ENCODE measurements at places on chromosomes 2 and 18. TPM values are rescaled to one million over a fixed set of nuclear protein-coding genes. Genes with fewer than 3 reads are reported as not detected.
A peak's percentile ranks its signal among the peaks of the same experiment; 100 is the strongest.

Gene SRD5A2
- total RNA-seq, result not detected

DNA sequence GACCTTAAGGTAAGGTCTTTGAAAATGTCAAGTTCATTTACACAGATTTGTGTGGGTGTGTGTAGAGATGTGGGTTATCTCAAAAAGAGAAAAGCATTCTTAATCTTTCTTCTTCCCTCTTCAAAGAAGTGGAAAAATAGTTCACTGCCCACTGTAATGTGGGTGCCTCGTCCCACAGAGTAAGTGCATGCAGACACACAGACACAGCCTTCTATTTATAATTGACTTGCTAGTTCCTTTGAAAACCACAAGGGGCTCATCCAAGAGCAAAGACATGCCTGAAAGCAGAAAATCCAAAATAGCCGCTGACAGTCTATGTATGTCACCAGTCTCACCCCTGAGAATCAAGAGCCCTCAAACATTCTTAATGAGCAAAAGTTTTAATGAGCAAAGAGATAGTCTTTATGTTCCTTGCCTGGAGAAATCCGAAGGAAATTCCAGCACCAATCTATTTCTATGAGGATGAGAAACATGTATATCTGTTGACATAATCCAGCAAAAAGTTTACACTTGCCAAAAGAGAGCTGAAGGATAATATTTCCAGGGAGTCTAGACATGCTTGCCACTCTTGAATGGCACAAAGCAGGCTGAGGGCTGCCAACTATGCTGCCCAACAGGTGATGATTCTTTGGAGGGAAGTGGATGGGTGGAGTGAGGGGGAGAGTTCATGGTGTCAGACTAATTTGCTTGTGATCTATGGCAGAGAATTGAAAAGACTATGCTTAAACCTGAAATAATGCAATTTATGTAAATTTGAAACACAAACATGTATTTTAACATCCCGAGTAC, 93.9 kb downstream of the ACVR1 start:
- peak; percentile 38 for DNase-seq
- 0 out of 2 replicates have a peak, but pooled peaks cover 20% of the 10 kb centered on the region for H3K36me3 ChIP-seq
- no peak overlapping the region for H3K27ac ChIP-seq
- no peaks in the 10 kb centered on the region for H3K27me3 ChIP-seq

- peaks cover 42% of the 10 kb centered on the region for H3K4me1 ChIP-seq
- peak overlapping the region; percentile 92 for H3K4me3 ChIP-seq
- peak; percentile 53 for DNase-seq
- no peaks in the 10 kb centered on the region for H3K27me3 ChIP-seq
- peak overlapping the region; percentile 95 for H3K27ac ChIP-seq
Measured at GRCh38 chr2:19900931-19901441, 797 bp downstream of the TTC32 start.

DNA sequence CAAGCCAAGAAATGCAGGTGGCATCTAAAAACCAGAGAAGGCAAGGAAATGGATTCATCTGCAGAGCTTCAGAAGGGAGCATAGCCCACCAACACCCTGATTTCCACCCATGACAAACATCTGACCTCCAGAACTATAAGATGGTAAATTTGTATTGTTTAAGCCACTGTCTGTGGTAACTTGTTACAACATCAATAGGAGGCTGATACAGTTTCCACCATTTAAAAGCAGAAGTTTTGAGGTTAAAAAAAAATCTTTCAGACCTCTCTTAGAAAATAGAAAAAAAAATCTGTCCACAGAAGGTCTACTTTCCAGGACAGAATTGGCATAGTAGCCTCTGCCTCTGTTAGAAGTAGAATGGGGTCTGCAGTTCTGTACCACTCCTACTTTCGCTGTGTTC, 37.2 kb downstream of the SLC40A1 start:
- no peaks in the 10 kb centered on the region for H3K36me3 ChIP-seq
- H3K4me3 ChIP-seq, result no peak overlapping the region
- no peaks in the 10 kb centered on the region for H3K27me3 ChIP-seq
- no peak for DNase-seq
- no peak overlapping the region for H3K27ac ChIP-seq

DNA sequence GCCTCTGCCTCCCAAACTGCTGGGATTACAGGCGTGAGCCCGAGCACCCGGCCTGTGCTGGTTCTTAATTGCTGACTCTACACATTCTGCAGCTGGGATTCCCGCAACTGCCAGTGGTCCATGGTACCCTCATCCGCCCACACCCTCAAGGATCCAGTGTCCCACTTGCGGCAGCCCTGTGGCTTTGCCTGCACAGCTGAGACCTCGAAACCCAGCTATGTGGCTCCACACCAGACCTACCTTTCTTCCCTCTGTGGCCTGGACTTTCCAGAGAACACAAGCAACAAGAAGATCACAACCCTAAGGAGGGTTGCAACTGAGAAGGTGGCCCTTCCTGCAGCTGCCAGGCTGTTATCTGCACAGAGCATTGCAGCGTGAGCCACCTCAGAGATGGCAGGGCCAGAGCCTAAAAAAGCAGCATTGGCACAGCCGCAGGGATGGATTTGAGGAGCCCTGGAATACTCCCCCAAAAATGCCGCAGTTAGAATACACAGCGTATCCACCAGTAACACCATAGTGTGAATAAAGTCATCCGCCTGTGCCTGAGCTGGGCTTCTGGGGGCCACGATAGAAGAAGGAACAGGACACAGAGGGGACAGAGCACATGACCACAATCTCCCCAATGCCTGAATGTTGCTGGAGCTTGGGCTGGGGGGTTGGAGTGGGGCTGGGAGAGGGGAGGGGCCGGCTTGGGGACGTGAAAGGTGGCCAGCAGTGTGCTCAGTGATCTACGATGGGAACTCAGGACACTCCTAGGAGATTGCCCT, 1.9 kb downstream of the GPR55 start:
- H3K27ac ChIP-seq, result no peak overlapping the region
- no peak for DNase-seq
- H3K4me3 ChIP-seq, result no peak overlapping the region
- H3K27me3 ChIP-seq, result peaks cover 35% of the 10 kb centered on the region
- no peaks in the 10 kb centered on the region for H3K36me3 ChIP-seq

Gene LRRC30
- total RNA-seq, result not detected

DNA sequence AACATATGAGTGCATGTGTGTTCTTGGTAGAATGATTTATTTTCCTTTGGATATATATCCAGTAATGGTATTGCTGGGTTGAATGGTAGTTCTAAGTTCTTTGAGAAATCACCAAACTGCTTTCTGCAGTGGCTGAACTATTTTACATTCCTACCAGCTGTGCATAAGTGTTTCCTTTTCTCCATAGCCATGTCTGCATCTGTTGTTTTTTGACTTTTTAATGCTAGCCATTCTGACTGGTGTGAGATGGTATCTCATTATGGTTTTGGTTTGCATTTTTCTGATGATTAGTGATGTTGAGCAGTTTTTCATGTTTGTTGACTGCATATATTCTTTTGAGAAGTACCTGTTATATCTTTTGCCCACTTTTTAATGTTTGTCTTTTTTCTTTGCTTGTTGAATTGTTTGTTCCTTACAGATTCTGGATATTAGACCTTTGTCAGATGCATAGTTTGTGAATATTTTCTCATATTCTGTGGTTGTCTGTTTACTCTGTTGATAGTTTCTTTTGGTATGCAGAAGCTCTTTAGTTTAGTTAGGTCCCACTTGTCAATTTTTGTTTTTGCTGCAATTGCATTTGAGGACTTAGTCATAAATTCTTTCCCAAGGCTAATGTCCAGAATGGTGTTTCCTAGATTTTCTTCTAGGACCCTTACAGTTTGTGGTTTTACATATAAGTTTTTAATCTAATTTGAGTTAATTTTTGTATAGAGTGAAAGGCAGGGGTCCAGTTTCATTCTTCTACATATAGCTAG, 17.6 kb upstream of the KCNE4 start:
- no peak overlapping the region for H3K27ac ChIP-seq
- no peaks in the 10 kb centered on the region for H3K27me3 ChIP-seq
- DNase-seq, result no peak
- H3K4me3 ChIP-seq, result no peak overlapping the region
- no peaks in the 10 kb centered on the region for H3K36me3 ChIP-seq

Gene POLR1A
- 13.0 TPM for total RNA-seq

GRCh38 chr18:1270081-1270480, 365.4 kb downstream of the ADCYAP1 start:
- no peaks in the 10 kb centered on the region for H3K27me3 ChIP-seq
- no peaks in the 10 kb centered on the region for H3K36me3 ChIP-seq
- no peaks in the 10 kb centered on the region for H3K4me1 ChIP-seq
- H3K27ac ChIP-seq, result no peak overlapping the region

Gene SALL3
- total RNA-seq, result not detected

DNA sequence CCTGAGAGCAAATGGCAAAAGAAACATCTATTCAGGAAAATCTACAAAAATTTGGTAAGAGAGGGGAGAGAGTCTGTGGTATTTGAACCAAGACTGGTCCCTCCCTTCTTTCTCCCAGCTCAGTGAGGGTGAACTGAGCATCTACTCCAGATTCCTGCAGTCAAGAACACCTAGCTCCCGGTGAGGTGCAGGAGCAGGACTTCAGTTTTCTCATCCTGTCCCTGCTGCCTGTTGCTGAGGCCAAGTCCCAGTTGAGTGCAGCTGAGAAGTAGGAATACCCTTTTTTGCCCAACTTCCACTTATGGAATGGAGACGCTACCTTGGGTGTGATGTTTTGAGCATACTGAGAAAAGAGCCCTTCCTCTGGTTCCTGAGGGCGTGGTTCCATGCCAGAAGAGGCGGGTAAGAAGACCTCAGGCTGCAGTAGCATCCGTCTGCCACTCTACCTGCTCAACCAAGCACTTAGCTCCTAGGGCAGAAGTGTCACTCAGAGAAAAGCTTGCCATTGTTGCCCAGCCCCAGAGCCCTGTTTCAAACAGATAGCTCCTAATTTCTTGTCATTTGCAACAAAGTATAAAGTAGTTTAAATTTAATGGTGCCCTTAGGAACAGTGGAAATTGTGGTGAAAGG, 112.9 kb downstream of the SOS1 start:
- no peaks in the 10 kb centered on the region for H3K27me3 ChIP-seq
- H3K4me3 ChIP-seq, result no peak overlapping the region
- no peak overlapping the region for H3K27ac ChIP-seq
- no peak for DNase-seq
- H3K36me3 ChIP-seq, result peaks cover 40% of the 10 kb centered on the region
- no peaks in the 10 kb centered on the region for H3K4me1 ChIP-seq

GRCh38 chr18:52348209-52348608, 8.2 kb downstream of the DCC start:
- no peaks in the 10 kb centered on the region for H3K4me1 ChIP-seq
- peaks cover 9% of the 10 kb centered on the region for H3K27me3 ChIP-seq
- no peak overlapping the region for H3K27ac ChIP-seq

- H3K4me3 ChIP-seq, result no peak overlapping the region
- no peak overlapping the region for H3K27ac ChIP-seq
- H3K27me3 ChIP-seq, result no peaks in the 10 kb centered on the region
- H3K4me1 ChIP-seq, result no peaks in the 10 kb centered on the region
- no peak for DNase-seq
- no peaks in the 10 kb centered on the region for H3K36me3 ChIP-seq
Measured at GRCh38 chr2:132754392-132754791, 84.4 kb upstream of the LYPD1 start.

Gene LAMA1
- 6.2 TPM for total RNA-seq

- H3K4me3 ChIP-seq, result no peak overlapping the region
- no peaks in the 10 kb centered on the region for H3K27me3 ChIP-seq
- no peak overlapping the region for H3K27ac ChIP-seq
Measured at GRCh38 chr2:36960005-36960675, 6.2 kb downstream of the STRN start.

DNA sequence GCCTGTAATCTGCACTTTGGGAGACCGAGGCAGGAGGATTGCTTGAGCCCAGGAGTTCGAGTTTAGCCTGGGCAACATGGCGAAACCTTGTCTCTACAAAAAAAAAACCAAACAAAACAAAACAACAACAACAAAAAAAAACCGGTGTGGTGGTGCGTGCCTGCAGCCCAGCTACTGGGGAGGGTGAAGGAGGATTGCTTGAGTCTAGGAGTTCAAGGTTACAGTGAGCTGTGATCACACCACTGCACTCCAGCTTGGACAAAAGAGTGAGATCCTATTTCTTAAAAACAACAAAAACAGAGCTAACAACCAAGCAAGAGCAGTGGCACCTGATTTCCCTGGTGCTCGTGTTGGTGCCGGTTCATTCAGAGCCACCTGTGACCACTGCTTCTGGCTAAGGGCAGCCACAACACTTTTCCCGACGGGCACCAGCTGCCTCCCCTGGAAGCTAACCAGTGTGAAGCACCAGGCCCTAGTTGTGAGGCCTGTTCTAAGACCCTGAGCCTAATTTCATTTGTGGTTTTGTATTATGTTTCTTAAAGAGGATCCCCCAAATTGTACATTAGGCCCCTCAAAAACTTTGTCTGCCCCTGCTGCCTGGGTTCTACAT, 1.3 kb downstream of the AOX1 start:
- H3K27ac ChIP-seq, result no peak overlapping the region
- peaks cover 16% of the 10 kb centered on the region for H3K4me1 ChIP-seq
- no peaks in the 10 kb centered on the region for H3K36me3 ChIP-seq
- H3K27me3 ChIP-seq, result no peaks in the 10 kb centered on the region

DNA sequence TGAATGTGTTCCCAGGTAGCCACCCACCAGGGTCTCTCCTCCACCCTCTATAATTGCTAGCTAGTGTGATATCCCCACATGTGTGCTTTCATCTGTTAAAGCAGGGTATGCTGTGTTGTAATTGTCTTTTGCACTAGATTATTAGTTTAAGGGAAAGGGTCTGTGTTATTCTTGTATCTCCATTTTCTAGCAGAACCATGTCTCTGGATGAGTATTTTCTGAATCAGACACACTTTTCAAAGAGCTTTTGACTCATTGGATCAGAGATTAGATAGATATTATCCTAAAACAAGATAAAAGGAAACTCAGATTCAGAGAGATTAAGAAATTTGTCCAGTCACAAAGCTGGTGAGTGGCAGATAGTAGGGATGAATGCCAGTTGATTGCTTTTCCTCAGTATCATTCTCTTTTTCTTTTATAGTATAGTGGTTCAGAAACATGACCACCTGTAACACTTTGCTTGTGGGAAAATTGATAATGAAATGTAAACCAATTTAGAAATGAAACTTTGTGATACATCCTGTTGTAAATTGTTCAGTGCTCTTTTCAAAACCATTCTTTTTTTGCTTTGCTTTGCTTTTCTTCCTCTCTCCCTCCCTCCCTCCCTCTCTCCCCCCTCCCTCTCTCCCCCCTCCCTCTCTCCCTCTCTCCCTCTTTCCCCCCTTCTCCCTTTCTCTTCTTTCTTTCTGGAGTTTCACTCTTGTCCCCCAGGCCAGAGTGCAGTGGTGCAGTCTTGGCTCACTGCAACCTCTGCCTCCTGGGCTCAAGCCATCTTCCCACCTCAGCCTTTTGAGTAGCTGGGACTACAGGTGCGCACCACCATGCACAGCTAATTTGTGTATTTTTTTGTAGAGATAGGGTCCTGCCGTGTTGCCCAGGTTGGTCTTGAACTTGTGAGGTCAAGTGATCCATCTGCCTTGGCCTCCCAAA, 7.4 kb downstream of the MIB1 start:
- no peaks in the 10 kb centered on the region for H3K27me3 ChIP-seq
- DNase-seq, result no peak
- H3K36me3 ChIP-seq, result no peaks in the 10 kb centered on the region
- H3K4me1 ChIP-seq, result peaks cover 4% of the 10 kb centered on the region

Measured in GM23248 (cell line).